Lower lobe of right lung (tissue), 2 donors: ENCODE measurements at places on chromosomes 1 and 21.

- DNase-seq, result no peak
Observed at GRCh38 chr1:162319493-162320175, 57.0 kb downstream of the SPATA46 start.

- DNase-seq, result no peak
Observed at GRCh38 chr1:199302554-199302953, 663.7 kb downstream of the PTPRC start.

DNA sequence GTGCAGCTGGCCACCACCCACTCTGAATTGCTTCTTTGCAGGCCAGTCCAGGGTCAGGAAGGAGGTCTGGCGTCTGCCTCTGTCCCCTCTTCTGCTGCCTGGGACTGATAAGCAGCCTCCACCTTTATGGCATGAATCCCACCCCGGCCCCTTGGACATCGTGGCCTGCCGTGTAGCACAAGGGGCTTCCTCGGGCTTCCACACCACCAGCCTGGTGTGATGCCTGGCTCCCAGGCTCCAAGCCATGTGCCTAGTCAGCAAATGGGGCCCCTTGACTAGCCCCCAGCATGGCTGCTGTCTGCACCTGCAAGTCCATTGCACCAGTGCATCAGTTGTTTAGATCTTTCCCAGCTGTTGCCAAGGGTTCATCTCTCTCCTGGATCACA is 9.9 kb upstream of the ARF1 start:
- DNase-seq, result no peak

GRCh38 chr1:75203415-75204277 is 69.5 kb downstream of the LHX8 start:
- no peak for DNase-seq

DNA sequence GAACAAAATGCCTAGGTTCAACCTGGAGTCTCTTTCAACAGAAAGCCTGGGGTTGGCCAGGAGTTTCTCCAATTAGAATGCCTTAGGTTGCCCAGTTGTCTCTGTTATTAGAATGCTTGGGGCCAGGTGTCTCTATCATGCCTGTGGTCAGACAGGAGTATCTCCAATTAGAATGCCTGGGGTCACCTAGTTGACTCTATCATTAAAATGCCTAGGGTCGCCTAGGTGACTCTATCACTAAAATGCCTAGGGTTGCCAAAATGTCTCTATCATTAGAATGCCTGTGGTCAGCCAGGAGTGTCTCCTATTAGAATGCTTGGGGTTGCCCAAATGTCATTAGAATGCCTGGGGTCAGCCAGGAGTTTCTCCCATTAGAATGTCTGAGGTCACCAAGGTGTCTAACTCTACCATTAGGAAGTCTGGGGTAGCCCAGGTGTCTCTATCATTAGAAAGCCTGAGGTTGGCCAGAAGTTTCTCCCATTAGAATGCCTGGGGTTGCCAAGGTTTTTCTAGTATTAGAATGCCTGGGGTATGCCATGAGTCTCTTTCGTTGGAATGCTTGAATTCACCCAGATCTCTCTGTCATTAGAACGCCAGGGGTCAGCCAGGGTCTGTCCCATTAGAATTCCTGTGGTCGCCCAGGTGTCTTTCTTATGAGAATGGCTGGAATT is 57.9 kb downstream of the RNF187 start:
- DNase-seq, result no peak

GRCh38 chr1:91685994-91686393 is 185.3 kb downstream of the CDC7 start:
- DNase-seq, result no peak

GRCh38 chr1:107010582-107010981 is 45.9 kb upstream of the PRMT6 start:
- DNase-seq, result no peak

DNA sequence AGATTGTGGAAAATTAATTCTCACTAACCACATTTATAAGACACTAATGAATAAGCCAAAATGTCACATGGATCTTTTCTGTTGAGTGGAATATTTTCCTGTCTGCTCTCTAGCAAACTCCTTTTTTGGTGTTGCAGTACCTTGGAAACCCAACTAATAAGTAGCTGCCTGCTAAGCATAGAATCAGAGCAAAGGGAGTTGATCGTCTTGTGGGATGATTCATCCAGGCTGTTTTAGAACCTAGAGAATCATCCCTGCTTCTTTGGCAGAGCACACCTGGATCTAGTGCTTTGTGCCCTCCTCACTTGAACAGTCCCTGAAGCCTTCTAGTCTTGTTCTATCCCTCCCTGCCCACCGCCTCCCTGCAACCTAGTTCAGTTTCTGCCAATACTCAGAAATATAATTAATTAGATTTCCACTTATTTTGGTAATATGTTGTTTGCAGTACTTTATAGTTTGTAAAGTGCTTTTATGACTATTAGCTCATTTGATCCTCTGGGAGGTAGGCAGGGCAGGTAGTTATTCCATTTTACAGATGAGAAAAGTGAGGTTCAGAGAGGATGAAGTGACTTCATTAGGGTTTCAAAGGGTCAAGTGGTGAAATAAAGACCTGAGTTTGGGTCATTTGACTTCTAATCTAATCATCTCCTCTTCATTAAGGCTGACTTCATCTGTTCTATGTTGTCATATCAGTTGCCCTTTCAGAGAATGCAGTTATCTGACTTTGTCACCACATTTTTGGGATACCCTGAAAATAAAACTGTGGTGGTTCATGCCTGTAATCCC is 2.5 kb downstream of the AGO4 start:
- no peak for DNase-seq

DNA sequence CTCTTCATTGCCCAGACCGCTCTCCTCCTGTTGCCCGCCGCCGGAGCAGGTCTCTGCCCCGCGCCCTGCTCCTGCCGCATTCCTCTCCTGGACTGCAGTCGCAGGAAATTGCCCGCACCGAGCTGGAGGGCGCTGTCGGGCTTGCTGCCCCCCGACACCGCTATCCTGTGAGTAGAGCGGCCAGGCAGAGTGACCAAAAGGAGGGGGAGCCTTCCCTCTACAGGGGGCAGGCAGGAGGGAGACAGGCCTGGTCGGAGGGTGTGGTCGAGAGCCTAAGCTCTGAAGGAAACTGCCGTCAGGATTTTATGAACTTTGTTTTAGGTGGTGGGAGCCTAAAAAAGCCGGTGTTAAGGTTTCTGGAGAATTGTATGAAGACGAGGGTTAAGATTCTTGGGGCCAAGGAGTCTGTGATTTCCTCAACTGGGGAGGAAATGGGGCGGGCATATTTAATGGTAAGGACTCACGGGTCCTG is 517 bp downstream of the LRIG2 start:
- no peak for DNase-seq

- DNase-seq, result no peak
Observed at GRCh38 chr1:44723064-44723463, 7.9 kb downstream of the RNU5D-1 start.

DNA sequence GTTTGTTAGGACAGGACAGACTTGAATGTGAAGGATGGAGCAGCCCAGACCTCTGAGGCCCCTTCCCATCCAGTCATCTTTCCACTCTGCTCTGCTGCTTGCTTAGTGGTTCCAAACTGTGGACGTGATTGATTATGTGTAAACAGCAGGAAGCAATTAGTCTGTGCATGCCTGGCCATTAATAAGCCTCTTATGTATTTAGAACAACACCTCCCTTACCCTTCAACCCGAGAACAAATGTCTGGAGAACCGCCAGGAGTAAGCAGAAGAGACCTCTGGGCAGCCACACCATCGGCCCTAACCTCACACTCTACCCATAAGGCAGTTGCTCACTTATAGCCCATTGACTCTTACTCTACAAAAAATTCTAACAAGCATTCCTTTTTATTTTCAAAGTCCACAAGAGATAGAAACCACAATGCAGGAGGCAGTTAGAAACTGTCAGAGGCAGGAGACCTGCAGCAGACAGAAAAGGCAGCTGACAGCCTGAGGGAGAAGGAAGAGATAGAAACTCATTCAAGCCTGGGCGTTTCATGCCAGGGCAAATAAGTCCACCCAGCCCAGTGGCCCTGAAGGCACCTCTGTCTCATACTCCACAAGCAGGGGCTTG is 5.8 kb upstream of the EPHA8 start:
- no peak for DNase-seq

GRCh38 chr1:167524651-167525050 is 6.3 kb upstream of the CD247 start:
- DNase-seq, result no peak

GRCh38 chr1:220521778-220522177 is 6.2 kb upstream of the MARK1 start:
- no peak for DNase-seq

GRCh38 chr1:32031578-32032274 is 18.1 kb downstream of the KHDRBS1 start:
- DNase-seq, result no peak

DNA sequence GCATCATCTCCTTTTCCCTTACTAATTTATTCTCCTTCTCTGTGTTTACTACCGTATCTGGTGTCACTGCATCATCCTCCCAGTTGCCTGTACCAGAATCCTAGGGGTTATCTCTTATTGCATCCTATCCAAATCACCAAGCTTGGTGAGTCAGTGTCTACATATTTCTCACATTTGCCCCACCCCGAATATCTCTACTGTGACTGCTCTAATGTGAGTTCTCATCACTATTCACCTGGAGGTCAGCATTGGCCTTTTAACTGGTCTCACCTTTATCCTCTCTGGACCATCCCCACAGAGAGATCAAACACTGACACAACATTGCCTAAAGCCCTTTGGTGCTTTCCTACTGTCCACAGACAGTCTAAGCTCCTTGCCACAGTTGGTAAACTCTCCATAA is 45.7 kb upstream of the ZNF648 start:
- DNase-seq, result no peak

DNA sequence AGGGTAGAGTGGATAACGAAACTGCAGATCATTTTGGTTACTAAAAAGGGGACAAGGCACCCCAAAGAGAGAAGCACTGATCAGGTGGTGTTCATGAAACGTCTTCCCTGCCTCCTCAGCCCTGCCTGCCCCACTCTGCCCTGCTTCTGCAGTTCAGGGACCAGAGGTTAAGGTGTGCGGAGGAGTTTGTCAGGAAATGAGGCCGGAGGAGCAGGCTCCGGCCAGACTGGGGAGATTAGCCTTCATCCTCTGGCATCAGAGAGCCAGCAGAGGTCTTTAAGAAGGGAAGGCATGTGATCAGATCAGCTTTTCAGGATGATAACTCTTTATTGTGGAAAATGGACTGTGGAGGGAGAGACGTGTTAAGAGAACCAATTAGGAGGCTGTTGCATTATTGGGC is 291.9 kb upstream of the NR5A2 start:
- no peak for DNase-seq

DNA sequence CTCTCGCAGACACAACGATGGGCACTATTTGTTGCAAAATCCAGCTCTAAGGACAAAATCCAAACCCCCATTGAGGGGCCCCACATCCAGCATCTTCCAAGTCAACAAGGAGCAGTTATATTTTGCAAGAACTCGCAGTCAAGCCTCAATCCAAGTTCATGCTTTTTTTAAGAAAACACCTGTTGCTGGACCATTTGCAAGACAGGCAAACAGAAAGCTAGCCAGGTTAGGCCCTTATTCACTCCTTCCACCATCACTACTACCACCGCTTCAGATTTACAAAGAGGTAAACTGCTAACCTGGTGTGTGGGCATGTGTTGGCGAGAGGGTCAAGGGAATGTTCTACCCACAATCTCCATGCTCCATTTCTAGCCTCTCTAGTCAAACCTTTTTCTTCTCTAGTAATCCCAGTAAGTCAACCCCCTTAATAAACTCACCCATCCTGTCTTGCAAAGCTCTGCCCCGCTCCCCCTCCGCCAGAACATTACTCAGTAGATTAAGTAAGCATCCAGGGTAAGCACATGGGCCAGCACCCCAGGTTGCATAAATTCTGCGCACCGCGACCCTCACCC is 703 bp downstream of the ERI3 start:
- no peak for DNase-seq

DNA sequence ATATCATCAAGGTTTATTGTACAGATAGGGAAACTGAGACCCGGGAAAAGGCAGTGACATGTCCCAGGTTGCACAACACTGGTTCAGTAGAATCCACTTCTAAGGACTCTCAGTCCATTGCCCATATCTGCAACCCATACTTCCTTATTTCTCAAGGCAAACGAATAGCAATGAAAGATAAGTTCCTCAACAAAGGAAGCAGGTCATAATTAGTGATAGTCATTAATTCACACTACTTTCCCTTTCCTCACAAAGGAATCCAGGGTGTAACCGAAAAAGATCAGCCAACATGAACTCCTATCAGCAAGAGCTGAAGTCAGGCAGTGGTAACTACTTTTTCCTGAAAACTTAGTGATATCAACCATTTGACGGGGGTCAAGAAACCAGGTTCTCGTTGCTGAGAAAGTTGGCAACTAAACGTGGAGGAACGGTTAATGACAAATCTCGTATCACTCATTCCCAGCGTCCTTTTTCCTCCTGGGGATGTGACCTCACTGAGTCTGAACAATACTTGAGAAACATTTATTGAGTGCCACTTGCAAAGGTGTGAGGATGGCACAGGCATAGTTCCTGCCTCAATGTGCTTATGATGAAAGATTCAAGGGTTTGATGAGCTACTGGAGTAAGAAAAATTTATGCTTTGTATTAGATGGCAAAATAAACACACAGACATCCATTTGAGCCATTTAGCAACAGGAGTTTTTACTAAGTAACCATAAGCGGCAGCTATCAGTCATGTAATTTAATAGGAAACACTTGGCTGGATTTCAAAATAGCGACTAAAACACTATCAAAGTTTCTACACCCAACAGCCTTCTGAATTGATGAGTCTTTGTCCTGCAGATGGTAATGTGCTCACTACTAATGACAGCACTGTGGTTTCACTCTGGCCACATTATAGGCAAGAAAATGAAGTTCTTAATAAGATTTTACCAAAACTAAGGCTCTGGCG is 82.3 kb downstream of the PLPP3 start:
- no peak for DNase-seq

DNA sequence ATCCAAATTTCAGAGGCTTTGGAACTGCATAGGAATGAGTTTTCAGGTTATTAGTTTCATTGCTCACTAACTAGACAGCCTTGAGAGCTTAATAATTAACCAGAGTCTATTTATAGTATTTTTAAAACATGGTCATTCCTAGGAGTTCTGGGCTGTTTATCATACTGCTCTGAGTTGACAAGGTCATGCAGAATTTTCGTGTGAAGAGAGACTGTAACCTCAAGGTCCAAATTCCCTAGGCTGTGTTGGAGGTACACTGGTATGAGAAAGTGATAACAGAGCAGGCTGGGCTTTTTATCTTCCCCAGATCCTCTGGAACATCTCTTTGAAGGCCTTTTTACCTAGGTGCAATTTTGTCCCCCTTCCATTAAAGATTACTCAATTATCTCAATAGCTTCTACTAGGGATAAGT is 736.3 kb downstream of the LTN1 start:
- no peak for DNase-seq

GRCh38 chr1:117120774-117121588 is 568 bp downstream of the TRIM45 start:
- no peak for DNase-seq

- no peak for DNase-seq
Observed at GRCh38 chr1:28928314-28928941, 14.1 kb downstream of the EPB41 start.

DNA sequence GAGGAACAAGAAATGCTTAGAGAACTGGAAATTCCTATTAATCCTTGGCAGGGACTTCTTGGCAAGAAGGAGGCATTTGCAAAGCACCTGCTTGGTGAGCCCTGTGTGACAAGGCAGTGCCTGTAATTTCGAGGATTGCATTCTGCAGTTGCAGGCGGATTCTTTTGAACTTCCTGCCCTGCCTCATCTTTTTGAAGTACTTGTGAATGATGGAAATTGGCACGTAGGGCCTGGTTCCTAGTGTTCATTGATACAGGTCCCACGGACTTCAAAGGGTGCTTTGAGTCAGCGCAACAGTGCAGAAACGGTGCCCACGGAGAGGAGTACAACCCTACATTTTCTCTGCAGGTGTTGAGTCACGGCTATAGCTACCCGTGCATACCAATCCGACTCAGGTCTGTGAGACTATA is 6.4 kb downstream of the HUNK start:
- DNase-seq, result no peak

GRCh38 chr1:16006552-16007485 is 2.8 kb downstream of the SRARP start:
- peak; percentile 15 for DNase-seq
